Activated T-cell treated with anti-CD3 and anti-CD28 coated beads, Interleukin-2, amount 50 U/mL, for 72 hours (primary cell): ENCODE measurements at places on chromosomes 7 and 10. TPM values are rescaled to one million over a fixed set of nuclear protein-coding genes. Genes with fewer than 3 reads are reported as not detected.
A peak's percentile ranks its signal among the peaks of the same experiment; 100 is the strongest.

ZNF467 gene
- total RNA-seq: 0.37 TPM

CPXM2 gene
- total RNA-seq: not detected

OR13A1 gene
- total RNA-seq: not detected

- H3K4me3 ChIP-seq: no peak overlapping the region
- H3K4me1 ChIP-seq: no peaks in the 10 kb centered on the region
- no peak overlapping the region for H3K27ac ChIP-seq
- peak; percentile 15 for DNase-seq
- peaks cover 28% of the 10 kb centered on the region for H3K27me3 ChIP-seq
Measured at GRCh38 chr10:11697718-11698527, 44.3 kb upstream of the ECHDC3 start.

GRCh38 chr10:82887488-82887887 lies 1012.5 kb downstream of the NRG3 start:
- DNase-seq: no peak
- H3K27ac ChIP-seq: no peak overlapping the region
- no peaks in the 10 kb centered on the region for H3K4me1 ChIP-seq
- no peaks in the 10 kb centered on the region for H3K27me3 ChIP-seq
- no peak overlapping the region for H3K4me3 ChIP-seq

DNA sequence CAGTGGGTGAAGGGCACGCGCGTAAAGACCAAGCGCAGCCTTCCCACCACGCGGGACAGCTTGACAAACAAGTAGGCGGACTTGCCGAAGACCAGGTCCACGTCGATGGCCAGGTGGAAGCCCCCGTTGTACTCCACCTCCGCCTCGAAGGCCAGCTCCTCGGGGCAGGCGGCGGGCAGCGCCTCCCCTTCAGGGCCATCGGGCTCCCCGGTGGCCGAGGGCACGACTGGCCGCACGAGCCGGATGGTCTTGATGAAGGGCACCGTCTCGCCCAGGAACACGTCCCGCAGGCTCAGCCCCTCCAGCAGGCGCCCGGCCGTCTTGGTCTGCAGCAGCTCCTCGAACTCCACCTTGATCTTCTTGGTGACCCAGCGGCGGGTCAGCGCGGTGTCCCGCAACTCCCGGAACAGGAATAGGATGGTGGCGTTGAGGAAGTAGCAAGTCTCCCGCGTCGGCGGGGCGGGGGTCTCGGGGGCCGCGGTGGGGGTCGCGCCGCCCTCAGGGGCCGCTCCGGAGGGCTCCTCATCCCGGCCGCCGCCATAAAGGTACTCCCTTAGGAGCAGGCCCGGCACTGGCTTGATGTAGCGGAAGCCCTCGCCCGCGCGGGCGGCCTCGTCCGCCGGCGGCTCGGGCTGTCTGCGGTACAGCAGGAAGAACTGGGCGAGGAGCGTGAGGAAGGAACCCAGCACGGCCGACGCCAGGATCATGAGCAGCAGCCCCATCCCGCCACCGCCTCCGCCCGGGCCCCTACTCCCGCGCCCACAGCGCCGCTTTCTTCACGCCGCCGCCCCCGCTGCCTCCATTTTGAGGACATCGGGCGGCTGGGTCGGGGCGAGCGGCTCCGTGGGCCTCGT lies 507 bp downstream of the PDZD8 start:
- peak overlapping the region; percentile 76 for H3K27ac ChIP-seq
- DNase-seq: peak; percentile 37
- H3K4me3 ChIP-seq: peak overlapping the region; percentile 94
- H3K36me3 ChIP-seq: peaks cover under 1% of the 10 kb centered on the region
- peaks cover 26% of the 10 kb centered on the region for H3K27me3 ChIP-seq
- H3K4me1 ChIP-seq: peaks cover 38% of the 10 kb centered on the region

DNA sequence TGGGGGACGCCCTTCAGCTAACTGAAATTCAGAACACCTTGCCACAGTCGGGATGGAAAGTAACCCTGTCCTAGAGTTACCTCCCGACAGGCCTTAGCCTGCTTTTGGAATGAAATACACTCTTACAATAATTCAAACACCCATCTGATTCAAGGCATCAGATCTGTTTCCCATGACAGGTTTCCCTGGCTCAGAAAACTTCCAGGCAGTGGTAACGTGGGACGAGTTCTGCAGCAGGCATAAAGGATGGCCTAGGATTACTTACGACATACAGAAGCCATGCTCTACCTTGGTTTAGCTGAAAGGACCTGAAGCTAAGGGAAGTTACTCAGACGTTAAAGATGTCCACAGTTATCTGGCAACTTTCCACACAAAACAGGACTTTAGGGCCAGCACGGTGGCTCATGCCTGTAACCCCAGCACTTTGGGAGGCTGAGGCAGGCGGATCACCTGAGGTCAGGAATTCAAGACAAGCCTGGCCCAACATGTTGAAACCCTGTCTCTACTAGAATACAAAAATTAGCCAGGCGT lies 5.0 kb downstream of the PAXIP1 start:
- DNase-seq: no peak
- H3K27me3 ChIP-seq: no peaks in the 10 kb centered on the region
- H3K4me3 ChIP-seq: no peak overlapping the region
- H3K4me1 ChIP-seq: peaks cover 5% of the 10 kb centered on the region
- no peak overlapping the region for H3K27ac ChIP-seq
- peaks cover 13% of the 10 kb centered on the region for H3K36me3 ChIP-seq

DNA sequence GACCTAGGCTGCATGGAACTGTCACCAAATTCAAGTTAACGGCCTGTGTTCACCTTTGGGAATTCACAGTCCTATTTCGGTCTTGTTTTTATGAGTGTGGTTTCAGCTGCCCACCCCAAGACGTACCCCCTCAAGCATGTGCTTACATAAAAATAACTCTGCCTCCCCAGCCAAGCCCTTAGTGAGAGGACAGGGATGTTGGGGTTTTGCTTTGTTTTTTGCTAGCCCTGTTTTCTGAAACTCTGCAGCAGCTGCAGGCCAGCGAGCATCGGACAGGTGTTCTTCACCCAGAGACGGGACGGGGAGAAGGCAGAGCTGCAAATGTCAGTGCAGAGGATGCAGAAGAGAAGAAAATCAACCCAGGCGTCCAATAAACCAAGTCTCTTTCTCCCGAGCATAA lies 13.5 kb downstream of the CHST15 start:
- H3K36me3 ChIP-seq: no peaks in the 10 kb centered on the region
- H3K27me3 ChIP-seq: no peaks in the 10 kb centered on the region

- no peaks in the 10 kb centered on the region for H3K36me3 ChIP-seq
- H3K4me1 ChIP-seq: peaks cover 13% of the 10 kb centered on the region
- H3K27ac ChIP-seq: no peak overlapping the region
Measured at GRCh38 chr10:12269056-12269455, 73.1 kb downstream of the CDC123 start.

GRCh38 chr10:44173608-44173894 lies 211.3 kb downstream of the CXCL12 start:
- no peaks in the 10 kb centered on the region for H3K4me1 ChIP-seq
- no peak overlapping the region for H3K27ac ChIP-seq
- H3K36me3 ChIP-seq: no peaks in the 10 kb centered on the region
- no peaks in the 10 kb centered on the region for H3K27me3 ChIP-seq

- peaks cover 8% of the 10 kb centered on the region for H3K36me3 ChIP-seq
- no peaks in the 10 kb centered on the region for H3K4me1 ChIP-seq
- no peaks in the 10 kb centered on the region for H3K27me3 ChIP-seq
- no peak overlapping the region for H3K4me3 ChIP-seq
- no peak for DNase-seq
Measured at GRCh38 chr7:141943846-141944245, 2.9 kb downstream of the CLEC5A start.

DNA sequence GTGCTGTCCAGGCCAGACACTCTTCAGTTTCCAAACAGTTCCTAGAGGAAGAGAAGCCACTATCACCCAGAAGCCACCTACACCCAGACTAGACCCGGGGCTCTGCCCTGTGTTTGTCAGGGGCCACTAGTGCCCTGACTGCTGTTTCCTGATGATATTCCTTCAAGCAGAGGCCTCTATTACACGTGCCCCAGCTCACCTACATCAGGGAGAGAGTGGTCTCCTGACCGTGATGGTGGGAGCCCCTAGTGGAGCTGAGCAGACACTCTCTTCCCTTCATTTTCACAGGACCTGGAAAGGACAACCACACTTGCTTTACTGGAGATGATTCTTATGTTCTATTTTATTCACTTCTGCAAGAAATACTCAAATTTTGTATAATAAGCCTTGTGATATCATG lies 9.2 kb downstream of the ZNF394 start:
- no peaks in the 10 kb centered on the region for H3K4me1 ChIP-seq
- no peak overlapping the region for H3K27ac ChIP-seq
- no peaks in the 10 kb centered on the region for H3K27me3 ChIP-seq
- peaks cover 51% of the 10 kb centered on the region for H3K36me3 ChIP-seq
- no peak overlapping the region for H3K4me3 ChIP-seq

DNA sequence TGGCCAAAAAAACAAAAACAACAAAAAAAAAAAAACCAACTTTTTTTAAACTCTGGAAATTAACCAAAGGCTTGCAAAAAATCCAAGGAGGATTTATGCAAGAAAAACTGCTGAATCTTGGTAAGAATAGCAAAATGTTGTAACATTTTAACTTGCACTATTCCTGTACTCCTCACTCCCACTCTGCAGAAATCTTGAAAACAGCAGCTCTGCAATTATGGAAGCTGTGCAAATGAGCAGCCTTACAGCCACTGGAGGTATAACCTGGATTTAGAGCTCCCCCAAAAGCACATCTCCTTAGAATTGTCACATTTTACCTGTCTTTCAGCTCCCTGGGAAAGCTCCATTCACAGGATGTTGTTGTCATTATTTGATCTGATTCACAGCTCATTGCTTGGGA lies 41.8 kb upstream of the LRGUK start:
- H3K27me3 ChIP-seq: no peaks in the 10 kb centered on the region
- peaks cover 3% of the 10 kb centered on the region for H3K36me3 ChIP-seq
- H3K4me3 ChIP-seq: no peak overlapping the region
- no peak overlapping the region for H3K27ac ChIP-seq

GRCh38 chr7:43625453-43625852 lies 42.5 kb downstream of the STK17A start:
- peak overlapping the region; percentile 61 for H3K27ac ChIP-seq
- H3K36me3 ChIP-seq: peaks cover 45% of the 10 kb centered on the region
- peak; percentile 49 for DNase-seq
- peak overlapping the region; percentile 47 for H3K4me3 ChIP-seq
- H3K4me1 ChIP-seq: peaks cover 89% of the 10 kb centered on the region

- no peak overlapping the region for H3K27ac ChIP-seq
- no peaks in the 10 kb centered on the region for H3K27me3 ChIP-seq
- no peak for DNase-seq
Measured at GRCh38 chr7:42102301-42102700, 134.7 kb downstream of the GLI3 start.

DNA sequence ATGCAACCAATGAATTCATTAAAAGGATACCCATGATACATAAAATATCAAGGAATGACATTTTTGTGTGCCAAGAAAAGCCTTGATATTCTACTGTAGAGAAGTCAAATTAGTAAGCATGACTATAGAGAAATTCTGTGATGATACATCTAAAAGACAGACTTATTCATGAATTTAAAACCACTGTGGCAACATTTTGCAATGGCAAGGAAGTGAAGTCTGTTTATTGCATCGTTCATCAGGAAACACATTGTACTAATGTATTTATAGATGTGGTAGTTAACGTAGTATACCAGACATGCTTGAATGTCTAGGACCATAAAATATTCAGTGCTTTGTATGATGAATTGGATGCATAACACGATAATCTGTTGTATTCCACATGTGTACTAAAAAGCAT lies 9.3 kb upstream of the CLEC5A start:
- no peaks in the 10 kb centered on the region for H3K36me3 ChIP-seq
- no peak for DNase-seq
- no peaks in the 10 kb centered on the region for H3K27me3 ChIP-seq
- no peak overlapping the region for H3K27ac ChIP-seq
- H3K4me3 ChIP-seq: no peak overlapping the region

- no peaks in the 10 kb centered on the region for H3K36me3 ChIP-seq
- no peaks in the 10 kb centered on the region for H3K27me3 ChIP-seq
- H3K4me1 ChIP-seq: no peaks in the 10 kb centered on the region
- DNase-seq: no peak
Measured at GRCh38 chr7:1845536-1846311, 175.6 kb downstream of the ELFN1 start.

DNA sequence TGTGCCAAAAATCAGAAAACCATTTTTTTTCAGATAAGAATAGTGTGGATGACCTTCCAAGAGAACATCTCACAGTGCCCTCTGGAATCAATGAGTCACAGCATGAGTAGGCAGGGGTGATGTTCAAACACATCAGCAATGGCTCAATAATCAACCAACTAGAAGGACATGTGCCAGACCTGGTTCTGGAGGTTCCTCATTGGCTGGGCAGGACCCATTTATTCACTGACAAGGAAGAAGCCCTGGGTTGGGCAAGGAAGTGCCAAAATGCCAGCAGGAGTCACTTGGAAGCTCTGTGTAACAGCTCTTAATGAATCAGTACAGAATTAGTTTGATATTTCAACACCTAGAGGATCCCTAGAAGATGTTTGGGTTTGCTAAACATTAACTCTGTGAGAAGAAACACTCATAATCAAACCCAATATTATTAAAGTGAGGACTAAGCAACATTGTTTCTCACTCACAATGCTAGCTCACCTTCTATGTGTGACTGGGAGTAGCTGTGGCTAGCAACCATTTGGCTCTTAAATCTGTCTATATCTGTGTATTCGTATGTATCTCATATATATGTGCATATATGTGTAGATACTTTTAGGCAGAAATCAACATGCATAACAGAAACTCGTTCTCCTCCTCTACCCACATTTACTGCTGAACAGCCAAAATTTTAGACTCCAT lies 72.3 kb upstream of the APBB1IP start:
- H3K4me1 ChIP-seq: no peaks in the 10 kb centered on the region
- peaks cover 2% of the 10 kb centered on the region for H3K36me3 ChIP-seq
- H3K27ac ChIP-seq: no peak overlapping the region
- no peaks in the 10 kb centered on the region for H3K27me3 ChIP-seq
- no peak for DNase-seq
- H3K4me3 ChIP-seq: no peak overlapping the region

DNA sequence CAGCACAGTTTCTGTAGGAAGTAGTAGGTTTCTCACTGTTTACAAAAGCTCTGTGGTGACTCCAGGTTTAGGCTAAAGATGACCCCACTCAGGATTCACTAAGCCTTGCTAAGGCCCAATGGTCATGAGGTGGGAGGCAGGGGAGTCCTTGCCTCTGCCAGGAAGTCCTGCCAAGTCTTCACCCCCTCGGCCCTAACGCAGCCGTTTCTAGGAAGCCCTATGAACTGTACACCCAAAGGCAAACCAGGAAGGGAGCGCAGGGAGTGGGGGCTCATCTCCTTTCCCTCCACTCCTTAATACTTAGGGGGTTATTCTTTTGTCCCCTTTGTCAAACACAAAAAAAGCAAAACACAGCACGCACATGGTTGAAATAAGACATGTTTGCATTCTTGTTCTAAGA lies 64.6 kb downstream of the CTBP2 start:
- no peak for DNase-seq
- no peak overlapping the region for H3K27ac ChIP-seq
- no peaks in the 10 kb centered on the region for H3K36me3 ChIP-seq
- H3K4me1 ChIP-seq: no peaks in the 10 kb centered on the region
- no peak overlapping the region for H3K4me3 ChIP-seq

GRCh38 chr10:36533316-36533715 lies 592.1 kb upstream of the ANKRD30A start:
- H3K27ac ChIP-seq: no peak overlapping the region
- no peak for DNase-seq
- no peaks in the 10 kb centered on the region for H3K36me3 ChIP-seq
- no peak overlapping the region for H3K4me3 ChIP-seq
